ENCODE measurements at places on chromosomes 6 and 20.
A peak's percentile ranks its signal among the peaks of the same experiment; 100 is the strongest.

- no peak for DNase-seq
Observed at GRCh38 chr6:119142041-119142440, 63.6 kb upstream of the FAM184A start.

- DNase-seq = no peak
Observed at GRCh38 chr20:24633026-24633425, 163.6 kb downstream of the SYNDIG1 start.

DNA sequence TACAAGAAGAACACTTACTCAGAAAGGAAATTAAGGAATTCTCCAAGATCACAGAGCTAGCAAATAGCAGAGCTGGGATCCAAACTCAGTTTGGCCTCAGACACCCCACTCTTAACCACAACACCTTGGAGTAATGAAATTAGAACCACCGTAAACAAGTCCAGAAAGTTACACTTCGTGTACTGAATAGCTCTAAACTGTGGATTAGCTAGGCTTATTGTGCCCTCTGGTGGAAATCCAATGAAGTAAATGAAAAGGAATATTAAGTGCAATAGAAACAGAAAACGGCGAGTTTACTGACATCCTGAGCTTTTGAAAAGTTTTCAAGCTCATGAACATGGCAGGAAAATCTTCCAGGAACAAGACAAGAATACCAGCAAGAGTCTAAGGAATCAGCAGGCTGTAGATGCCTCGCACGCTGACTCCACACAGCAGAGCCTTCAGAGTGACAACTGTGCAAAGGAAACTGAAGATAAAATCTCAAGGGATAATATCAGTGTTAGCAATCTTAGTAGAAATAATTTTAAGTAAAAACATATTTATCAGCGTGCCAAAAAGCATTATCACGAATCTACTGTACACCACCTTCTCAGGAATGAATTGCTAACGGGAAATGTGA lies 34.6 kb downstream of the FBXO5 start:
- no peak for DNase-seq

GRCh38 chr6:150765067-150765764 lies 100.3 kb upstream of the MTHFD1L start:
- DNase-seq = no peak

- DNase-seq = peak; percentile 79
Observed at GRCh38 chr6:52995913-52996645, 995 bp upstream of the GSTA4 start.
